Activated T-helper 9 cell treated with anti-CD3 and anti-CD28 coated beads, Interleukin-2, amount 50 U/mL, for 16 hours (primary cell): ENCODE measurements at places on chromosomes 3 and 15.

- DNase-seq: no peak
These were observed 54.3 kb upstream of the MYRIP start for GRCh38 chr3:39755100-39755499.

- no peak for DNase-seq
These were observed 921.2 kb downstream of the SQOR start for GRCh38 chr15:46556010-46556409.

- DNase-seq: no peak
These were observed 76.9 kb downstream of the CRTC3 start for GRCh38 chr15:90606641-90607040.

DNA sequence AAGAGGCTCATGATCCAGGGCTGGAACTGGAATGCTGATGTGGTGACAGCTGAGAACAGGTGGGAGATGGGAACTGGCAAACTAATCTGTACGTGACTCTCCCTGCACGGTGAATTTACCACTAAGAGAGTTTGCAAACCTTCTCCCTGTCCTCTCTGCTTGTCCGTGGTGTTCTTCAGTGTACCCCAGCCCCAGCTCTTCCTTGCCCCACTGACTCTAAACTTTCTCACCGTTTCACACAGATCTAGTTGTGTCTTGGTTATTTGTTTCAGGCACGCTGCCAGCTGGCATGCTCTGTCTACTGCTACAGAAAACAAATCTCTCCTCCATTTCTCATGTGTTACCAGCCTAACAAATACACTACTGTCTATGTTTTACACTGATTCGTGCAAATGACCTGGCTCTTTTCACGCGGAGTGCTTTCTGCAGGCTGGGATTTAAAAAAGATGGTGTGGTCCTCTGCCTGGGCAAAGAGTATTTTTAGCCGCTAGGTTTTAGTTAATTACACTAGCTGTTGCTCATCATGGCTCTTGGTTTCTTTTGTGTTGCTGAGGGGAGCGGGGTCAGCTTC, 192.7 kb upstream of the LRIG1 start:
- DNase-seq: no peak

- no peak for DNase-seq
These were observed 137.2 kb upstream of the ICE2 start for GRCh38 chr15:60616147-60616546.

DNA sequence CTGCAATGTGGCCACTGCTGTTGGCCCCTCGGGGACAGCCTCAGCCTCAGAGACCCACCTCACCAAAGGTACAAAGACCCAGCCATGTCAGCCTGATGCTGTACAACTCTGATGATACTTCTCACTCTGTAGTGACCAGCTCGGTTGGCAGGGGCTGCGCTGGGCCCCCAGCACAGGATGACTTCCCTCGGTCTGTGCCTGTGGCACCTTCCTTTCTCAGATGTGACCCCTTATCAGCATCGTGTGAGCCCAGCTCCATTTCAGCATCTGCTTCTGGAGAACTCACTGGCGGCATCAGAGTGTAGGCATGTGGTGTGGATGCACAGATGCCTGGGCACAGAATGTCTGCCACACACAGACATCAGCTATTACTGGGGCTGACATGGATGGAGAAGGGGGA, 25.1 kb upstream of the CTXND1 start:
- DNase-seq: no peak

DNA sequence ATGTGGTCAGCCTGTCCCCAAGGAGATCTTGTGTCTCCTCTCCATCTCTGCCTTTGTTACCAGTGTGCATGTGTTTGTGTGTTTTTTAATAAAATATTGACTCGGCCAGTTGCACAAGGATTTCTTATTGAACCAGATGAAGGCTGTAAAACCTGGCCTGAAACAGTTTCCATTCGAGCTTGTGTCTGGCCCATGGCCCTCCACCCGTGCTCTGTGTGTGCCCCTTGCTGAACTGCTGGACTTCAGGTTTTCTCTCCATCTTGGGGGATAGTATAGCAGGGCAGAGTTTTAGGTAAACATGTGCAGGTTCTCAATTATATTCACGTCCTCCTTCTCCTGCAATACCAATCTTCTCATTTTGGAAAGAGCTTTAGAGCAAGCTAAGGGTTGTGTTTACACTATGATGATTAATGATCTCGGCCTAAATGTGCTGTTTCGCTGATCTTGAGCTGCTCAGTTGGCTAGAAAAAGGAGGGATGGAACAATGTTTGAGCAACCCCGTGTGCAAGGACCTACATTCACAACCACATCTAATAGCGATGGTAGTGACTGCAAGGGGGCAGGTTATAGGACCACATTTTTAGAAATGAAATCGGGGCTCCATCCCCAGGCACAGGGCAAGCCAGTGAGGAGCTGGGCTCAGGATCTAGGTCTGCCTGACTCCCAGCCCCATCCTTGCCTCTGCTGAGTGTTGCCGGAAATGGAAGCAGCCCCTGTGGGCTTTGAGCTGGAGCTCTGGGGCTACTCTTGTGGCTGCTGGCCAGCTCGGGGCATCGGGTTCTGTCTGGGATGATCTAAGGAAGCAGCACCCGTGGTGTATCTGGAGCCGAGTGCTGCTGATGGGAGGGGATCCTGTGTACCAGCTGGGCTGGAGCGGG, 47.7 kb downstream of the CMTM6 start:
- no peak for DNase-seq

GRCh38 chr3:58584690-58585004, 7.5 kb upstream of the FAM107A start:
- DNase-seq: no peak

DNA sequence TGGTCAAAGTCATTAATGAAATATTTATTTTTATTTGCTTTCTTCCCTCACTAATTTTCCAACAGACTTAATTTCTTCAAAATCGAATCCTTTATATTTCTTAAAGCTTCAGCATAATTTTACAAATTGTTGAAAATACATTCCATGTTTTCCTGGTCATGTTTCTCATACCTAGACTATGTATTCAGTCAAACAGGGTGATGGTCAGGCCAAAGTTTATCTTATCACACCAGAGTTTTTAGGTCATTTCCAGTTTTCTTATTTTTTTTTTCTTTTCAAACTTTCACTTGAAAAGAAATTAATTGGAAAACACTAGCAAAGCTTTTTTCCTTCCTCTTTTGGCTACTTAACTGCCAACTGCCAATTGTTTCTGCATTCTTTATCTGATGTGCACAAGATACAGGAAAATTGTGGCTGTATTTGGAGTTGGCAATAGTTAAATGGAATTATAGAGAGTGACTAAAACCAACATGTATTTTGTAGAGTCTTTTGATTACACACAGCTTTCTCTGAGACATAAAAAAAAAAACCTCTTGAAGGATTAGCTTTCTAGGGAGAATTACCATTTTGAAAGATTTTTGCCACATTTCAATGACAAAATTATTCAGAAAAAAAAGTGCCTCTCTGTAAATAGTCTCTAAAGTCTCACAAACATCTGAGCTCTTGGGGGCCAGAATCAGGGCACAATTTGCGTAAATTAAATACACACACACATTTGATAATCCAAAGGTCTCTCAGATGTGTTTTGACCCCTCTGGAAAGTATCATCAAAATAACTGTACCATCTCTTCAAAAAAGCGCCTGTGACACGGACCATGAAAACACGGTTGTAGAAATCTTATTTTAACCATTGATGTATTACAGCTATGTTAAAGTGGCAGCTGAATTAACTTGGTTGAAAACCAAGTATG, 603.2 kb upstream of the KCNMB2 start:
- DNase-seq: no peak

DNA sequence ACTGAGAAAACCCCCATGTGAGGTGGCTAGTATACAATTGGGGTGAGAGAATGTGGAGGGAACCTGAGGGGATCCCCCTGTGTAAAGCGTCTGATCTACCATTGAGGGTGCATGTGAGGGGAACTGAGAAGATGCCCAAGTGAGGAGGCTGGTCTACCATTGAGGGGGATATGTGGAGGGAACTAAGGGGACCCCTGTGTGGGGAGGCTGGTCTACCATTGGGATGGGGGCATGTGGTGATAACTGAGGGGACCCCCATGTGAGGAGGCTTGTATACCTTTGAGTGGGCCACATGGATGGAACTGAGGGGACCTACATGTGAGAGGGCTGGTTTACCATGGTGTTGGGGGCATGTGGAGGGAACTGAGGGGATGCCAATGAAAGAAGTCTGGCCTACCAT, 160.8 kb downstream of the FBLN2 start:
- DNase-seq: no peak

DNA sequence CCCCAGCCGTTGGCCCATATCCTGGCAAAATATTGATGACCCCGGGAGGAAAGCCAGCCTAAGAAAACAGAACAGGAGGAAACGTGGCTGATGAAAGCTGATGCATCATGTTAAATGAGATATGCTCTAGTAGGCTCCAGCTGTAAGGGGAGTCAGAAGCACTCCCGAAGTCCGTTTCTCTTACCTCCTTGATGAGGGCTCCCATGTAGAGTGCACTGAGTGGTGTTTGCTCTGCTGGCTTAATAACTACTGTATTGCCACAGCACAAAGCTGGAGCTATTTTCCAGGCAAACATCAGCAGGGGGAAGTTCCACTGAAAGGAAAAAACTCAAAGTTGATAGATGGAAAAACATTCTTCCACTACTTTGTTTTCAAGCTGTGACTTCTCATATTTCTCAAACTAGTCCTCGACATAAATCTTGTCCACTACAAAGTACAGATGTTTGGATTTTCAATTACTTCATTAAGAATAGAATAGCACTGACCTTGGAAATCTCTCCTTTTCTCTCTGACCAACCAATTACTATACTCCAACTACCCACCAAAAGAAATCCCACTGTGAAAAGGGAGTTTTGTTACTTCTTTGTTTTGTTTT, 72.7 kb downstream of the ALDH1A2 start:
- DNase-seq: no peak

DNA sequence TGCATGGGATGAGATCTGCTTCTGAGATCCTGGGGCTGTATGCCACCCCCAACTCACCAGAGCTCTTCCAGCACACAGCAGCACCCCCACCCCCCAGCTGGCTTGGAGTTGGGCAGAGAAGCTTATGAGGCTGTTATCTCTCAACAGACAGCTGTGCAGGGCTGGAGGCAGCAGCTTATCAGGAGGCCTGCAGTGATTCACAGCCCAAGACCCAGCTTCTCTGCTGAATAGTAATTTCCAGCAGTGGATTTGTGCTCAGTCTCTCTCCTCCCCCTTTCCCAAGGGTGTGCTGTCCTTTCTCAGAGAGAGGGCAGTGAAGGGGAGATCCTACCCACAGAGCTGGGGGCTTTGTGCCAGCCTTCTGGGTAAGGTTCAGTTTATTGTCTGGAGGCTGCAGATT, 2.1 kb downstream of the RPP25 start:
- no peak for DNase-seq

- DNase-seq: no peak
These were observed 7.3 kb upstream of the TM6SF1 start for GRCh38 chr15:83100097-83100646.

DNA sequence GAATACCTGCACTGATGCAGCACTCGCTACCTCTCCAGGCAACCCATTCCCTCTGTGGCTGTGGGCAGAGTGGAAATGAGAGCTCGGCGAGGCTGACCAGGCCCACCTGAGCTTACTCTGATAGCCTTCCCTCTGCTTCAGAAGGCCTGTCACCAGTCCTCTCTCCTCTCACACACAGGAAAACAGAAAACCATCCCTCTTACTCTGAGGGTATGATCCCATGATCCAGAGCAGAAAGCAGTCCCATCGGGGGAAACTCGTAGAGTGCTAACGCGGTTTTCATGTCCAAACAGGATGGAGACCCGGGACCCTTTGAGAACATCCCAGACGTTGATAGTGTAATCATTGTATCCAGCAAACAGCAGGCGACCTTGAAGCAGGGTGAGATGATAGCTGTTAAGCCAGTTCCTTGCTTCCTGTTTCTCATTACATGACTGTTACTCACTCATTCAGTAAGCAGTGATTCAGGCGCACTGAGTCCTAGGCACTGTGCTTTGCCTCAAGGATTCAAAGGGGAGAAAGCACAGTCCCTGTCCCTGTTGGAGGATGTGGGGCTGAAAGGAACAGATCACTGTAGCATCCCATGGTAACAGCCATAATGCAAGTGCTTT, 11.8 kb upstream of the BCL2L10 start:
- no peak for DNase-seq

- DNase-seq: no peak
These were observed 47.1 kb downstream of the PARP14 start for GRCh38 chr3:122727766-122728165.

- no peak for DNase-seq
These were observed 116.9 kb downstream of the ALDH1A2 start for GRCh38 chr15:57948351-57949289.

GRCh38 chr15:67762610-67763368, 62.5 kb upstream of the SKOR1 start:
- peak; percentile 23 for DNase-seq

DNA sequence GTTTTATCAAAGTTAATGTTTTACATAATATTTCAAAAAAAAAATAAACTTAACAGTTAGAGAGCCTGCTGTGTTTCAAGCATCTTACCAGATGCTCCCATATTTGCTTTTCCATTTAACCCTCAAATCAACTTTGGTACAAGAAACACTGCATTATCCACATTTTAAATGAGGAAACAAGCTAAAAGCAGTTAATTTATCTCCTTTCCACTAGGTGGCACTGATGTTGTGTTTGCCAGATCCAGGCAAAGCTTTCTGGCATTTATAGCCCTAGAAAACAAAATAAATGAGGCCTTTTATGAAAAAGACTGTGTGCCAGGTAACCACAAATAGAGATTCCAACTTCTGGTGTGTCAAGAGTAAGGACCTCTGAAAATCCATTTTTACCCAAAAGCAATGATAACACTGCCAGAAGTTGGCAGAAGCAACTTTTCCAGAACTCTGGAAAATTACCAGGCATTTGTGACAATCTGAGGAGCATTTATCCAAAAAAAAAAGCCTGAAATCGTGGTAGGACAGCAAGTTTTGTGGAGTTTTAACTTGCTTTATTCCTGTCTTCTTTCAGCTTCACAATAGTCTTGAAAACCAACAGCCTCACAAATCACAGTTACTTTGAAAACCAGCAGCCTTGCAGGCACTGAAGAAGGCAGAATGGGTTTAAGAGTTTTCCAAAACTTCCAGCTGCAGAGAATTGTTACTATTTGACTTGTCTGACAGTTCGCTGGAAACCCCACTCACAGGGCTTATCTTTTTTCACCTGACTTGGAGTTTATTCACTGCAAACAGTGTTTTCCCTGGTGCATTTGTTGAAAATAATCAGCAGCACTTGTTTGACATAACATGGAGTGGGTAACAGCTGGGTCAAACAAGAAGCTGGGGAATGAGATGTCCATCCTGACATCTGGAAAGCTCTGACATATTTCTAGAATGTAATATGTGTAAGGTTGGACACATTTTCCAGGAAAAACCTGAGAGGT, 9.2 kb downstream of the FAM162A start:
- no peak for DNase-seq

- no peak for DNase-seq
These were observed 87.3 kb downstream of the PGPEP1L start for GRCh38 chr15:98920091-98920880.

DNA sequence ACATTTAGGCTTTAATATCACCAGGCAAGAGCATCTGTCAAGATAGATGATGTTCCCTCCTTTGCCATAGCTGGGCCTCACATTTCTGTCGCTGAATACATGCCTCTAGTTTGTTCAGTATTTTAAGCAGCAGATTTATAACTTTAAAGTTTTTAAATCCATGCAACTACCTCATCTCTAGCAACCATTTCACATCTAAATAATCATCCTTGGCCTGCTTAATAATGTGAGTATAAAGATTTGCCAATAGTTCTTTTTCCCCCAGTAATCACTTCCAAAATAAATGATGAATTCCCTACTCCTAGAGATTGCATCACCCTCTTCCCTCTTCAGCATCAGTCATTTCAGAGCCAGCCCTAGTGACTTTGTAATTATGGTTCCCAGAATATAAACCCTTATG, 36.2 kb upstream of the FILIP1L start:
- no peak for DNase-seq
